ENCODE measurements at places on chromosomes 2 and 18.

- DNase-seq = peak; percentile 100
Observed at GRCh38 chr2:100742277-100743254, 77.4 kb upstream of the NPAS2 start.

DNA sequence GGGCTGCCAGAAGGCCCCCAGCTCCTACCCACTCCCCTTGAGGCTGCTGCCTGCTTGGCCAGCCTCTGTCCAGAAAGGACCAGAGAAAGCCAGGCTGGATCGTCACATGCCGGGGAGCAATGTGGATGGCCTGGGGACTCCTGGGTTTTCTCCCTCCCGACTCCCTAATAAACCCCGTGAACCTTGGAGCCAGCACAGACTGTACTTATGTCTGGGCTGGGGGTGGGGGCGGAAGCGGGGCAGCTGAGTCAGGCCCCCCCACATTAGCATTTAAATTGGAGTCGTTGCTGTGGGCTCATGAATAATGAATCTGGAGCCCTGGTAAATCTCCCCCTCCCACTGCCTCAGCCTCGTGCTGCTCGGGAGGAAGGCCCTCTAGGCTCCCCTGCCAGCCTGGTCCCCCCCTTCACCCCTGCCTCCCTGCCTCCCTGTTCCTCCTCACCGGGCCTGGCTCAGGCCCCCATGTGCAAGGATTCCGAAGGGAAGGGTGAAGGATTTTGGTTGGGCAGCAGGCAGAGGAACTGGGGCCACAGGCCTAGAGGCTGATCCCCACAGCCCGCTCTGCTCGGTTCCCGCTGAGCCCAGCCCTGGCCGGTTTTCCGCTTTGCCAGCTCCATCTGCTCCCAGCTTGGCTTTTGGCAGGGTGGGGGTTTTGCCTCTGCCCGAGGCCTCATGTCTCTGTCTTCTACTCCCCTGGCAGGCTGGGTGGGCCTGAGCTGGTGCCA lies 7.3 kb upstream of the ASIC4 start:
- no peak for DNase-seq

DNA sequence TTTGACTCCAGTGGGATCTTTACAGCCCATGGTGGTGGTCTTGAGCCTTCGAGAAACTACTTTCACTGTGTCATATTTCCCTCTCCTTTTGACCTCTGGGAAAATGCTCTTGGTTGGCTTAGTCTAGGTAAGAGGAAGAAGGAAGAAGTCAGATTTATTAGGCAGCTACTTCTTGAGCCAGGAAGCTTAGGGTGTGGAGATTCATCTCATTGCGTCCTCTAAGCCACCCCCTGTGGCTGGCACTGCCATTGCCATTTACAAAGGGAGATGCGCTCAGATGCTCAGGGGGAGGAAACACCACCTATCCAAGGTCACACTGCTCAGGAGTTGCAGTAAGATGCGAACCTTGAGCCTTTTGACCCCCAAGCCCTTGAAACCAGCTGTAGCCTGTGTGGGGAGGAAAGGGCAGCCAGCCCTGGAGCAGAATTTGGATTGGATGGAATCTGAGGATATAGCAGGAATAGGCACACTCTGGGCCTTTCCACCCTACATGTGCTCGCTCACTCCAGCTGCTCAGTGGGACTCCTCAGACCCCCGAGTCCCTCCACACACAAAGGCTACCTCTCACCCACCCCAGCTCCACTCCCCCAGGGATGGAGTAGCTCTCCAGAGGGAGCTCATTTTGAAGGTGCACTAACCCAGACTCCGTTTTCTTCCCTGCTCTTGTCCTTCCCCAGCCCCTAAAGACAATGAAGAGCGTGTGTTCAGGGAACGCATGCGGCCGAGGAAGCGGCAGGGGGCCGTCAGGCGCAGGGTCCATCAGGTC lies 321.3 kb upstream of the EPAS1 start:
- no peak for DNase-seq

GRCh38 chr18:5317186-5317585 lies 21.7 kb upstream of the ZBTB14 start:
- no peak for DNase-seq

DNA sequence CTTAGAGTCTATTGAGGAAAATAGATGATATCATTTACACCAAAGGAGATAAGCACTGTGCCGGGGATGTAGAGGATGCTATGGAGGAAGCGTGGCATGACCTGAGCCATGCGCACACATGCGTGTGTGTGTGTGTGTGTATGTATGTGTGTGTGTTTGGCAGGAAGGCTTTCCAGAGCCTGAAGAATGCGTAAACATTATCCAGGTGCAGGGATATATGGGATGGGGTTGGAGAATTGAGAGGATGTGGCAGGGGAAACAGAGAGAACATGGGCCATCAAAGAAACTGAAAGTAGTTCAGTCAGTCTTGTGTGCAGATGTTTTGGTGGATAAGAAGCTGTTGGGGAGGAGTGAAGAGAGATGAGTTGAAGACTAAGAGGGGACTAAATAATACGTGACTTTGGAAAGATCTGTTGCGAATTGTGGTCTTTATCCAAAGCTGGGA lies 9.3 kb upstream of the STAT1 start:
- no peak for DNase-seq

GRCh38 chr2:220890931-220891330 lies 681.2 kb downstream of the EPHA4 start:
- DNase-seq = no peak

- DNase-seq = no peak
Observed at GRCh38 chr2:172088245-172089004, 3.1 kb downstream of the DLX1 start.

DNA sequence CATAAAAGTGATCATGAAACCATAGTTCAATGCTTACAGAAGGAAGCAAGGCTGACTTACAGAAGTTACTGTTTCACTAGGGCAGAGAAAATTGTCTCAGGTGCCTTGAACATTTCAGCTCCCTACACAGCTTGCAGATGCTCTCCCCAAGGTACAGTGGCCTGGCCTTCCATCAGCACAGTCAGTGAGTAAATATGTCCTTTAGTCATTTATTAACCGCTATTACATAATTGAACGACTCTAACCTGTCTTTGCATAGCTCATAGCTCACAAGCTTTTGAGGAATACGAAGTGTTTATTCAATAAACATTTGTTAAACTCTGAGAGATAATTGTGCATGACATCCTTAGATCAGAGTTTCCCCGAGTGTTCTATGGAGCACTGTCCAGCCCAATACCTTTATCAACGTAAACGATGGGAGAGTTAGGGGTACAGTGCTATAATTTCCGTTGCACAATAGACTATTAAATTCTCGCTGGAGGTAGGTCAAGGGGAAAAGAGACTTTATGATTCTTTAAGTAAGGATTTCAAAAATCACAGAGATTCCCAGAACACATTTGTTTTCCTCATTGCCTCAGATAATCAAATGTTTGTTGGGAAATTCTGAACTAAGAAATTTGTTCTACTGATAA lies 677.8 kb downstream of the TSN start:
- DNase-seq = no peak

DNA sequence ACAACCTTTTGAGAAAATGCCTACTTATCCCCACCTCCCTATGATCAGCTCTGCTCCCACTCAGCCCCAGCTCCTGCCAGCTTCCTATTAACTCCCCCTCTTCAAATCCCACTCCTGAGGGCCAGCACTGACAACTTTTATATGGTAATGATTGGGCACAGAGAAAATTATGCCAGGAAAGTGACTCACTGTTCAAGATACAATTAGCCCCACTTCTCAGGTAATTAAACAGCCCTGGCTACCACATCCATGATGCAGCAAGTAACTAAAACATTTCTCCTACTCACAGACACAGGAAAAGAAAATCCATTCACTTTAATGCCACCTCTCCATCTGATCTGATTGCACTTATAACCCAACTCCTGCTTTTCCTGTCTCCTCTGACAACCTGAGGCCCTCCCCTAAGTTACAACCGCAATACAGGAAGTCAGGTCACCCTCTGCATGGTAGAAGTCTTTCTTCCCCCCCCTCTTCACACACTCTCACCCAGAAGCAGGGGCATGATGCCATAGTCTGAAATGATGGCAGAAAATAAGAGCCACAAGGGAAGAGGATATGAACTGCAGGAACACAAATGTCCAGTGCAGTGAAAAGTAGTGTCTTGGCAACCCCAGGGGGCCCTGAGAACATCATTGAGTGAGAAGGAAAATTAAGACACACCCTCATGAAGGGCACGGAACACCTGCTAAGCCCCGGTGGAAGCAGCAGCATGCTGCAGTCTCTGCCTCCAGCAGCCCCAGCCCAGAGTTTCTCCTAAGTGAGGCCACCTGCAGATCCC lies 54.4 kb downstream of the STK39 start:
- DNase-seq = peak; percentile 21

GRCh38 chr18:23071285-23071684 lies 64.0 kb upstream of the CABLES1 start:
- DNase-seq = peak; percentile 48

GRCh38 chr18:57086163-57086562 lies 60.7 kb upstream of the BOD1L2 start:
- no peak for DNase-seq

GRCh38 chr18:34220081-34220815 lies 4.5 kb downstream of the NOL4 start:
- no peak for DNase-seq

GRCh38 chr2:141271346-141271745 lies 859.5 kb downstream of the LRP1B start:
- no peak for DNase-seq

- DNase-seq = no peak
Observed at GRCh38 chr2:232549655-232550353, 553 bp downstream of the TIGD1 start.

DNA sequence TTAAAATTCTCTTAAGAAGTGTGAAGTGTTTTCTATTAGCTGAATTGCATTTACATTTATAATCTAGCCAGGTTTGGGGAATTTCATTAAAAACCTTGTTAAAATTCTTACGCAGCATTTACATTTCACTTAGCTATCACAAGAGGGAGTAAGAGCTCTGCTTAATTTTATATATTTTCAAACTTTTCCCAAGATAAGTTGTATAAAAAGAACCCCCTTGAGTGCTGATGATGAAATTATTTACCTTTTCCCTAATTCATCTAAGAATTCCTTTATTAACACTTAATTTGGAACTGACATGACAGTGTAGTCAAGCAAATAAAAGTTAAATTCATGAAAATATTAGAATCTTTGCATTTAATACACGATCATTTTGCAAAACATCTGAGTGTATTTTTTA lies 54.2 kb upstream of the ZSWIM2 start:
- peak; percentile 17 for DNase-seq

- no peak for DNase-seq
Observed at GRCh38 chr2:217559084-217559483, 443.7 kb downstream of the TNS1 start.

DNA sequence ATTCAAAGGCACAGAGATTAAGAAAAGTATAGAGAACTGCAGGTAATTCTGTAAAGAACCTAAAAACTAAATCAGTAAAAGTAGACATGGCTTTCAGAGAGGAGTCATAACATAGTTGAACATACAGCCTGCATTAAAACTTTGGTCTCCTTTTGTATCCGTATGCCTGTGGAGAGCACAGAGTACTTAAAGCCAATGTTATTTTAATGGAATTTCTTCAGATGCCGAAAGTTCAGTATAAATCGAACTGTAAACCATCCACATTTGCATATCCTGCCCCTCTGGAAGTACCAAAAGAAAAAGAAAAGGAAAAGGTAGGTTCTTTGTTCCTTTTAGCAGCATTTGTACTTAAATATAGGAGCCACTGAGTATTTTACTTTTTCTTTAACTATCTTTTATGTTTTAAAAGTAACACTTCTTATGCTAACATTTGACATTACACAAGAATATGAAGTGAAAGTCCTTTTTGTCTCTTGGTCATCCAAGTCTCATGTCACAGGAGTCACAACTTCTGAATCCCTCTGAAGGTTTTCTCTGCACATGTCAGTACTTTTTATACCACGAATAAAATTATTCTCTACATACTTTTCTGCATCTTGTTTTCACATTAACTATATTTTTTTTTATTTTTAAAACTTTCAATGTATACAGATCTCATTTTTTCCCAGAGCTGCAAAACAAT lies 34.9 kb upstream of the ARMC9 start:
- DNase-seq = no peak

GRCh38 chr2:233329489-233330135 lies 22.0 kb downstream of the SAG start:
- DNase-seq = peak; percentile 22

GRCh38 chr2:222952204-222952603 lies 91.4 kb downstream of the ACSL3 start:
- DNase-seq = no peak

DNA sequence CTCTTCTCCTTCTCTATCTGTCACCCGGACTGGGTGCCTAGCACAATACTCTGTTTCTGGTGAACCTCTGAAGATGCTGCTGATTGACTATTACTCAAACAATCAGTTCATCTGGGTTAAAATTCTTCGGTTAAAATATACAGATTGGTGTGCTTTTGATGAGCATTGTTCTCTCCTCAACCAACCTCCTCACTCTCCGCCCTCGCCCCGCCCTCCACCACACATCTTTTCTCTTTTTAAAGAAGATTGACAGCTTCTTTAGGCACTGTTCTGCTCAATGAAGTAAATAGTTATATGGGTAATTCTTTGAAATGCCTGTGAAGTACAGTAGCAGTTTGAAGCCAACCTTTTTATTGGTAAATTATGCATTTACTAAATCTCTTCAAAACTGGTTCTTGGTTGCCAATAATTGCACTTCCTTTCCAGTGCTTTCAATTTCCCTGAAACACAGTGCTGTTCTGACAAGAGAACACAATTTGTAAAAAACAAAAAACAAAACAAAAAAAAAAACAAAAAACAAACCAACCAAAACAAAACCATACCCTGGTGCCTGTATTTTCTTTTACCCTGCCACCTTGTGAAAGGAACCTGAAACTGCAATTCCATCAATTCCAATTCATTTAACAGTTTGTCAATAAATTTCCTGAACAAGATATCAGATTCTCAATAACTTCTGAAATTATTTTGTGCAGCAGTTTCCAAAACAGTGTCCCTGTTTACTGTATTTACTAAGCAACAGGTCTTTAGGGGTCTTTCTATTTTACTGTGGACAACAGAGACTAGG lies 188.6 kb downstream of the LRP1B start:
- DNase-seq = no peak

DNA sequence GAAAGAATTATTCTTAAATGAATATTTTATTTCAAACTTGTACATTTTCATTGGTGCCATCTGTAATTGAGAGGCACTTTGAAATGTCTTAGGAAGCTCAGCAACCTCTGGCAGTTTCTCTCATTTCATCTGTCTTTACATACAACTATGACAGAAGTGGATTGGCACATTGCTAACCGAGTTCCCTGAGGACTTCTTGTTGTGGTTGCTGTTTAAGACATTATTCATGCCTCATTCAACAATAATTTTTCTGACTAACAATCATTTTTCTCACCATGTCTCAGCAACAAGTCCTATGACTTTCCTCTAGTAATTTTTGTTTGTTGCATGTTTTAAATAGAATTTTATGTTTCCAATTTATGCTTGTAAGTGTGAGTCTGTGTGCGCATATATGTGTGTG lies 284.0 kb upstream of the CWC22 start:
- DNase-seq = peak; percentile 69

DNA sequence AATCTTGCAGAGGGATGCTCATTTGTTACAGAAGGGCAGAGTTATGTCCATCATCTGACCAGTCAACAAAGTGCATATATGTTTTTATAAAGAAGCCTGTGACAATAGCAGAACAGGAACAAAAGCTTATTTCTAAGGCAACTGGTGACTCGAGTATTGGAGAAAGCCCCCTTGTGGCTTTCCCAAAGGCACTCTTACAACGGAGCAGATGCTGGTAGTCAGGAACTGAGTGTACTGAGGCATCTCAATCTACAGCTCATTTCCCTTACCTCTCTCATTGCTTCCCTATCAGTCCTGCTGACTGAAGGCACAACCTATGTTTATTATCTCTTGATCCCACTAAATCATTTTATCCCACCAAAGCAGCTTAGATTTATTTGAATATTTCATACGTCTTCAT lies 557.1 kb upstream of the CHAC2 start:
- no peak for DNase-seq

Measured in fibroblast of skin of abdomen (primary cell).